A549 treated with Mapracorat at 1 μM for 4 hours (cell line): ENCODE measurements at places on chromosomes 2 and 18. TPM values are rescaled to one million over a fixed set of nuclear protein-coding genes. Genes with fewer than 3 reads are reported as not detected.

VIT gene
- not detected in 5 replicates for total RNA-seq

FNDC4 gene
- total RNA-seq = 3.5 to 5.3 TPM (median 3.8 TPM) in 5 replicates

SCYGR7 gene
- total RNA-seq = not detected in 5 replicates

CIB4 gene
- total RNA-seq = 0.31 to 0.38 TPM (median 0.35 TPM) in 3 of 5 replicates, not detected in the others

SLC4A3 gene
- total RNA-seq = 2.6 to 3.9 TPM (median 3.0 TPM) in 5 replicates

TNFRSF11A gene
- total RNA-seq = 4.8 to 9.7 TPM (median 8.3 TPM) in 5 replicates

CROCC2 gene
- not detected in 5 replicates for total RNA-seq

GALNT1 gene
- total RNA-seq = 55.7 to 77.2 TPM (median 74.1 TPM) in 5 replicates

CRYBA2 gene
- total RNA-seq = not detected in 5 replicates

MAP3K20 gene
- 23.7 to 32.2 TPM (median 30.1 TPM) in 5 replicates for total RNA-seq

SLC39A10 gene
- total RNA-seq = 13.2 to 18.5 TPM (median 18.4 TPM) in 5 replicates

MBOAT2 gene
- total RNA-seq = 44.6 to 61.4 TPM (median 53.8 TPM) in 5 replicates

OSBPL6 gene
- total RNA-seq = 5.0 to 7.4 TPM (median 7.1 TPM) in 5 replicates

RBKS gene
- total RNA-seq = 6.7 to 9.2 TPM (median 8.3 TPM) in 5 replicates

FAM136A gene
- 86.1 to 103 TPM (median 93.8 TPM) in 5 replicates for total RNA-seq

GAL3ST2 gene
- 0.15 to 0.42 TPM (median 0.25 TPM) in 5 replicates for total RNA-seq

VWC2L gene
- not detected in 5 replicates for total RNA-seq
